ENCODE measurements at places on chromosomes 16 and 17.

- DNase-seq, result no peak
Measured at GRCh38 chr17:34382621-34383124, 19.6 kb upstream of the CCL1 start.

- DNase-seq, result no peak
Measured at GRCh38 chr17:81309140-81309858, 14.2 kb upstream of the SLC38A10 start.

DNA sequence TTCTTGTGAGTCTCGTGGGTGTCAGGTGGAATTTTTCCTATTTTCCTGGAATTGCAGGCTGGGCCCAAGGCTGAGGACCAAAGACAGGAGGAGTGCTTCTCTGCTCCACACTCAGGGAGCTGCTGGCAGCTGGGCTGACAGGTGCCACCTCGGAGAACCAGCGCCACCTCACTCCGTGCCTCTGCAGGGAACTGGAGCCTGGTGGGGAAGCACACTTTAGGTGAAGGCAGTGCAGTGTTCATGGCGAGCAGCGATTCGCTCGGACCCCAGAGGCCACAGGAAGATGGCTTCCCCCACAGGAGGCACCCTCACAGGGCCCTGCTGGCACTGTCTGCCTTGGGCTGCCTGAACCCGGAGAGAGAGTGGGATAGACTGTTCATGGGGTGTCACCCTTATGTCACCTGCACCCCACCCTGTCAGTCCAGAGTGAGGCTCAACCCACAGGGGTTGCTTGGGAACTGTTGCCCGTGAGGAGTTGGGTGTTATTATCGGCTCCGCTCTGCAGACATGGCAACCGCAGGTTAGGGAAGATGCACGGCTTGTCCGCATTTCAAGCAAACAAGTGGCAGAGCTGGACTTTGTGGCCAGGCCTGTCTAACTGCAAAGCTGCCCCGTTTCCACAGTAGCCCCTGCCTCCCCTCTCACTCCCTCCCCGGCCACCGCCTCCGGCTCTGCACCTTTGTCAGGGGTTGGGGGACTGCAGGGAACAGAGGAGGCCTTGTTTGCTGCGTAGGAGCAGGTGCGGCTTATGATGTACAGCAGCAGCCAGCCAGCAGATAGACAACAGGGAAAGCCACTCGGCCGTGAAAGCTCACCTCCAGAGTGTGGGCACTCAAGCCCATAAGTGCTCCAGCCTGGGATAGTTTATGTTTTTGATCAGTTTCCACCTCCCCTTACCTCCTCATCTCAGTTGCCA, 15.5 kb downstream of the TBC1D24 start:
- no peak for DNase-seq

- DNase-seq, result no peak
Measured at GRCh38 chr17:46742565-46743270, 75.8 kb downstream of the WNT3 start.

DNA sequence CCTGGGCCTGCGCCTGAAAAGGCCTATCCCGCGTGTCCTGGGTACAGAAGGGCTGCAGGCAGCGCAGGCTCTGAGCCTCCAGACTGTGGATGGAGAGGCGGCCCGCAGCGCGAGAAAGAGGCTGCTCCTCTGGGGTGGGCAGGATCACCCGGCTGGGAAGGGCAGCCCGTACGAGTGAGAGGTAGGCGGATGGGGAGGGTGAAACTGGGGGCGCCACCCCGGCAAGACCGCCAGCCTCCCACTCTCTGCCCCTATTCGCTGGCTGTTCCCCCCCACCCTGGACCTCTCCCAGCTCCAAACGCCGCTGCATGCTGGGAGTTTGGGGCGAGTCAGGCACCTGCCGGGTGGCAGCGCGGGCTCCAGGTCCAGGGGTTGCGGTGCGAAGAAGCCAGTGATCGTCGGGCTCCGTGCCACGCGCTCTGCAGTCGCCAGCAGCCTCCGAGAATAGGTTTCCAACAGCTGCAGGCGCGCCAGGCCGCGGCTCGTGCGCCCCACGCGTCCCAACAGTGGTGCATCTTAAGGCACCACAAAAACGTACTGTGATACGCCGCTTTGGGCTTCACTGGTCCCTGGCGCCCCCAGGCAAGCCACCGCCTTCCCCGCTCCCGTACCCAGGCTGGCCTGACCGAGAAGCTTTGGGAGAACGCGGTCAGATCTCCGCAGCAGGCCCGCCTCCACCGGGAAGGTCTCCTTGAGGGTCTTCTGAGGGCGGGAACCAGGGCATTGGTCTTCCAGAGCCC, 1.1 kb downstream of the NOXO1 start:
- no peak for DNase-seq

DNA sequence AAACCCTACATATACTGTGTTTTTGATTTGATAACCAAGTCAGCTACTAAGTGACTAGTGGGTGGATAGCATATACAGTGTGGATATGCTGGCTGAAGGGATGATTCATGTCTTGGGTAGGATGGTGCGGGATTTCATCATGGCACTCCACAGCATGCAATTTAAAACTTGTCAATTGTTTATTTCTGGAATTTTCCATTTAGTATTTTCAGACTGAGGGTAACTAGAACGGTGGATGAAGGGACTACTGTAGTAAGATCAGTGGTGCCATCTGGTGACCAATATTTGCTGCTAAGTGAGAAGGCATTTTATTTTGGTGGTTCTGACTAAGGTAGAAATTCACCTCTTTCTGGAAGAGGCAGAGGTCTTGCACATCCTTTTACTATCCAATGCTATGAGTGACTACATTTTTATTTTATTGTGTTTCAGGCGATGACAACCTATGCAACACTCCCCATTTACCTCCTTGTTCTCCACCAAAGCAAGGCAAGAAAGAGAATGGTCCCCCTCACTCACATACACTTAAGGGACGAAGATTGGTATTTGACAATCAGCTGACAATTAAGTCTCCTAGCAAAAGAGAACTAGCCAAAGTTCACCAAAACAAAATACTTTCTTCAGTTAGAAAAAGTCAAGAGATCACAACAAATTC, 3.1 kb downstream of the CDC6 start:
- peak; percentile 21 for DNase-seq

DNA sequence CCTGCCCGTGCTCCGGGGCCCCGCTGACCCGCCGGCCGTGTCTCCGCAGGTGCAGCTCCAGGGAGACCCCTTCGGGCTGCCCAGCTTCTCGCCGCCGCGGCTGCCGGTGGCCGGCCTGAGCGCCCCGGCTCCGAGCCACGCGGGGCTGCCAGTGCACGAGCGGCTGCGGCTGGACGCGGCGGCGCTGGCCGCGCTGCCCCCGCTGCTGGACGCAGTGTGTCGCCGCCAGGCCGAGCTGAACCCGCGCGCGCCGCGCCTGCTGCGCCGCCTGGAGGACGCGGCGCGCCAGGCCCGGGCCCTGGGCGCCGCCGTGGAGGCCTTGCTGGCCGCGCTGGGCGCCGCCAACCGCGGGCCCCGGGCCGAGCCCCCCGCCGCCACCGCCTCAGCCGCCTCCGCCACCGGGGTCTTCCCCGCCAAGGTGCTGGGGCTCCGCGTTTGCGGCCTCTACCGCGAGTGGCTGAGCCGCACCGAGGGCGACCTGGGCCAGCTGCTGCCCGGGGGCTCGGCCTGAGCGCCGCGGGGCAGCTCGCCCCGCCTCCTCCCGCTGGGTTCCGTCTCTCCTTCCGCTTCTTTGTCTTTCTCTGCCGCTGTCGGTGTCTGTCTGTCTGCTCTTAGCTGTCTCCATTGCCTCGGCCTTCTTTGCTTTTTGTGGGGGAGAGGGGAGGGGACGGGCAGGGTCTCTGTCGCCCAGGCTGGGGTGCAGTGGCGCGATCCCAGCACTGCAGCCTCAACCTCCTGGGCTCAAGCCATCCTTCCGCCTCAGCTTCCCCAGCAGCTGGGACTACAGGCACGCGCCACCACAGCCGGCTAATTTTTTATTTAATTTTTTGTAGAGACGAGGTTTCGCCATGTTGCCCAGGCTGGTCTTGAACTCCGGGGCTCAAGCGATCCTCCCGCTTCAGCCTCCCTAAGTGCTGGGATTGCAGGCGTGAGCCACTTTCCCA, 5.9 kb downstream of the CTF1 start:
- no peak for DNase-seq
